GM19239 (cell line): ENCODE measurements at places on chromosomes 1 and 21.
A peak's percentile ranks its signal among the peaks of the same experiment; 100 is the strongest.

DNA sequence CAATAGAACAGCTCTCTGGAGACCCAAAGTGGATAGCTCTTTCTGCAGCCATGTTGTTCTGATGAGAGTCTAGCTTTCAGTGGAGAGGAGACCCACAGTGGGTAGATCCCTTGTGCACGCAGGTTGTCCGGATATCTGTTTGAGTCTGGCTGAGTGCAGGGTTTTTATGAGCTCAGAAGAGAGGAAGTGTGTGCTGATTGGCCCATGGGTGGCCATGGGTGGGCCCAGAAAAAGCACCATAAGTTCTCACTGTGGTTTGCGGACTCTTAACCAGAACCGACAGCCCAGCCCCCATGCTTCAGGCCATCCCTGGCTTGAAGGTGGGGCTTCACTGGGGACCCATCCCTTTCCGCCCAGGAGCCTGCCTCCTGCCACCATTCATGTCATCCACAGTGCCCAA, 17.0 kb downstream of the FAM20B start:
- no peak for DNase-seq

GRCh38 chr1:112605633-112606327, 13.2 kb downstream of the ST7L start:
- DNase-seq = no peak

DNA sequence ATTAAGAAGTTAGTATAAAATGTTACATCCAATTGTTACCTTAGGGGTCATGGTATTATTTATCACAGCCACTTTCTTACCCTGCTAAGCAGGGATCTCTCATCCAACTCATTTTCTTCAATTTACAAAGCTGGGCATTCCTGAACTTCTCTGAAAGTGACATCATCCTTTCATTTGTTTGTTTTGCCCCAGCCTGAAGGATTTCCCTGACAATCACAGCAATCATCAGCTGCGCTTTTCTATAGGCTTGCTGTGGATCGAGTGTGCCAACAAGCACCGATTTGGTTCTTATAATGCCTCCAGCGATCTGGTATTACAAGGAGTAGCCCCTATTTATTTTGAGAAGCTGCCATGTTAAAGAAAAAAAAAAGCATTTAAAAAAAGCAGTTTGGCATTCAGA, 240.2 kb downstream of the USH2A start:
- no peak for DNase-seq

DNA sequence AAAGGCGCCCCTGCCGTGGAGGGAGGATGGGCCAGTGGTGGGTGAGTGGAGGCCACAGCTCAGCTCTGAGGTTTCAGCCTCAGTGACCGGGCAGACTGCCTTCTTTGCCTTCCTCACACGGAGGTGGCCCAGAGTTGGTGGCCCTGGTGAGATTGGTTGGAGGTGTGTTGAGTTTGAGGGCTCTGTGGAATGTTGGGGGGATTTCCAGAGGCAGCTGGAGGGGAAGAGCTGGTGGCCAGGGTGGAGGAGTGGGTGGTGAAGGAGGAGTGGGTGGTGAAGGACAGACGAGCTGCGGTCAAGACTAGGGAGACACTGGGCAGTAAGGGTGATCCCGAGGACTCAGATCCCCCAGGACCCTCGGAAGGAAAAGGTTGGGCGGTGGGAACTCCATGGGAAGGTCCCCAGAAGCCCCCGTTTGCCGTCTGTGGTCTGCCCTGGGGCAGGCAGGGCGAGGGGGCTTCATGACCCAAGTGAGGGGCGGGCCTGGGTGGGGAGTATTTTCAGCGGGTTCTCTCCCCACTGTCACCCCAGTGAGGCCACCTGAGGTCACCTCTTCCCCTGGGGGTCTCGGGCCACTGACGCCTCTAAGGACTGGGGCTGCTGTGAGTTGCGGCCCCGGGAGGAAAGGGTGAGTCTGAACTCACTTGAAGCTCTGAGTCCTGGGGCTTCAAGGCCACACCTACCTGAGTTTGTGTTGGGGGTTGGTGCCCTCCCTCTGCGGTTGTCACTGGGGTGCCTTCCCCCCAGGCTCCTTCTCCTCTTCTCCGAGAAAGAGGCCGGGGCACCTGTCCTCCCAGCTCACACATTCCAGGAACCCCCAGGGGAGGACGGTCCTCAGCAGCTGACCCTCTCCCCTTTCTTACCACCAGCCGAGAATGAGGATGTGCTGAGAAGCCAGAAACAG, 22.7 kb upstream of the PIK3CD start:
- DNase-seq = no peak

DNA sequence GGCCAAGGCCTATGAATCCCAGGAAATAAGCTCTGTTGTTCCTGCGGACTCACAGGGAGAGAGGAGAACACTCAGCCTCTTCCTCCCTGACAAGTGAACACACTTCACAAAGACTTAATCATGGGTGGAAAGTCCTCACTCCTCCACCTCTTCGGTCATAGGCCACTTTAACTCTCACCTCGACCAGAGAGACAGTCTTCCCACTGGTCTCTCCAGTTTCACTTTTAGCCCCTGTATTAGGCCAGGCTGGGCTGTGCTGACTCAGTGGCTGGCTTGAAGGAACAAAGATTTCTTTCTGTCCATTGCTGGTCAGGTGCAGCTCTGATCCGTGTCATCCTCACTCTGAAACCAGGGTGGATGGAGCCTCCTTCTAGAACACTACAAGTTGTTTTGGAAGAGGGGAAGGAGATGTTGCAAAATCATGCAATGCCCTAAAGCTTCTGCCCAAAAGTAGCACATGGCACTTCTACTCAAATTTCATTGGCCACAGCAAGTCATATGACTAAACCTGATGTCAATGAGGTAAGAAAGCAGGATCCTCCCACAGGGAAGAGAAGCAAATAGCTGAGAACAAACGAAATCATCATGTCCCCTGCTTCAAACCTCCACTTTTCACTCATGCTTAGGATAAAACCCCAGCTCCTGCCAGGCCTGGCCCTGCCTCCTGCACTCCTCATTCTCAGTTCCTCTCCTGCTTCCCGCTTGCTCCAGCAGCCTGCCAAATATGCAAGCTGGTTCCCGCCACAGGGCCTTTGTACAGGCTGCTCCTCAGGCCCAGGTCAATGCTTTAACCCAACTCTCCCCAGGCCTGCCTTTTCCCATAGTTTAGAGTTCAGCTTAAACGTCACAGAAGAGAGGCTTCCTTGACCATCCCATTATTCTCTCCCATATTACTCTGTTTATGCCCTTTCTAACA, 150.5 kb upstream of the RUNX3 start:
- DNase-seq = no peak

GRCh38 chr21:21045518-21045917, 47.3 kb downstream of the NCAM2 start:
- DNase-seq = no peak

GRCh38 chr21:34345091-34345871, 18.5 kb upstream of the KCNE2 start:
- DNase-seq = no peak

- no peak for DNase-seq
These were observed 885 bp upstream of the PROX1 start for GRCh38 chr1:213986925-213987250.

DNA sequence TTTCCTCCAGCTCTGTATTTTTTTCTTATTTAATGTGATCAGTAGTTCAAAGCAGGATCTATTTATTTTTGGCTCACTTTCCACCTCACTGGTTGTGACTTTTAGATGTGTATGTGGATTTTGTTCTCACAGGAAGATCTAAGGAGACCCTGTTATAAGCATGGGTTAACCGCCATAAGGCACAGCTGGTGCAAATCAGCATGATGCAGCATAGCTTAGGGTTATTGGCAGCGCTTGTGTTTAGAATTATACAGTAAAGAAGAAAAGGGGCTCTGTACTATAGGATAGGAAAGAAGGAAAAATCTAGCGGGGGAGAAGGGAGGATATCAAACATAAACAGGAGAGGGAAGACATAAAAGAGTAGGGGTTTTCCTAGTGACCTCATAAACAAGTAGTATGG, 26.9 kb upstream of the RGL1 start:
- no peak for DNase-seq

DNA sequence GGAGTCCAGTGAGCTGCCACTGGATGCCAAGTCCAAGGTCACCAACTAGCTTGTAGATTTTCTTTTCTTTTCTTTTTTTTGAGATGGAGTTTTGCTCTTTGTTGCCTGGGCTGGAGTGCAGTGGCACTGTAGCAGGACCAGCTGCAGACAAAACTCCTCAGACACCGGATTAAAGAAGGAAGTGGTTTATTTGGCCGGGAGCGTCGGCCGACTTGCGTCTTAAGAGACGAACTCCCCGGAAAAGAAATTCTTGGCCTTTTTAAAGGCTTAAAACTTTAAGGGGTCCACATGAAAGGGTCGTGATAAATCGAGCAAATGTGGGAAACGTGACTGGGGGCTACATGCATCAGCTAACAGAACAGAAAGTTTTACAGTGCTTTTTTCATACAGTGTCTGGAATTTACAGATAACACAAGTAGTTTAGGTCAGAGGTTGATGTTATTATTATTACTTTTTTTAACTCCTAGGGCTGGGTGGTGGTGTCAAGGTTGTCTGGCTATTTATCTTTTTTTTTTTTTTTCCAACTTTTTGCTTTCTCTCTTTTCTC, 36.4 kb upstream of the CFAP126 start:
- no peak for DNase-seq

GRCh38 chr1:198967566-198967965, 328.7 kb downstream of the PTPRC start:
- DNase-seq = no peak

DNA sequence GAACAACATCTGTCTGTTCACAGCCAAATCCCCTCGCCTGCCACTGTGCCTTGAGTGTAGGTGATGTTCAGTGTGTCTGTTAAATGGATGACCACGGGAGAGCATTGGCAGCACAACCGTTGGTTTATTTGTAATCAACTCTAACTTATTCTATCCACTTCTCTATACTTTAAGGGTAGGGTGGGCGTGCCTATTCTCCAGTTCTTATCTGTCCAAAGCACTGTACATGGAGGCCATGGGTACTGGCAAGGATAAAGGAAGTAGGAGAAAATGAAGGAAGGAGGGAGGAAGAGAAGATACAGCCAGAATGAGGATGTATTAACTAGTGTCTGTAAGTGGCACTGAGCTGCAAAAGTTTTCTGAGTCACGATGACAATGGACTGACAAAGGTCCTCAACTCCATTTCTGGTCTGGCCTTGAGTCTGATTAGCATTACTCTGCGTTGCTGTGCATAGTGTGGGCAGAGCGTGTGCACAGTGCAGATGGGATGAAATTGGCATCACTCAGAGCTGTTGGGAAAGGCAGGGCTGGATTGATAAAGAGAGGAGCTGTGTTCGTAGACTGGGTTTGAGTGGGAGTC, 7.1 kb downstream of the RHOU start:
- DNase-seq = no peak

GRCh38 chr1:162736633-162737067, 53.9 kb upstream of the HSD17B7 start:
- DNase-seq = no peak

- no peak for DNase-seq
These were observed 52.4 kb downstream of the SLC37A1 start for GRCh38 chr21:42565886-42566523.

- no peak for DNase-seq
These were observed 6.2 kb downstream of the BARHL2 start for GRCh38 chr1:90710579-90711536.

- DNase-seq = no peak
These were observed 130.6 kb upstream of the BRINP3 start for GRCh38 chr1:190608282-190608681.

DNA sequence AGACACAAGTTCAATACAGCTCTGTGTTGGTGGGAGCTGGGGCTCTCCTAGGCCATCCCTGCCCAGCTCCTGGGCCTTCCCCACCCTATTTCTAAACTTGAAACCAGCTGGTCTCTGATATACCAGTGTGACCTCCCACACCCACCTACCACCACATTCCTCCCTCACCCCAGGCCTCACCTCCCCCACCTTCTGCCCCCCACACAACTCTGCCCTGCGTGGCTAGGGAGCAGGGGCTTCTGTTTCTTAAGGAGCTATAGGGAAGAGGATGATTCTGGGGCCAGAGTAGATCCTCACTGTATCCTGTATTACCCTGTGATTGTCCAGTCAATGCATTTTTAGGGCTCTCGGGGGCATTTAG, 16.5 kb downstream of the NES start:
- no peak for DNase-seq

DNA sequence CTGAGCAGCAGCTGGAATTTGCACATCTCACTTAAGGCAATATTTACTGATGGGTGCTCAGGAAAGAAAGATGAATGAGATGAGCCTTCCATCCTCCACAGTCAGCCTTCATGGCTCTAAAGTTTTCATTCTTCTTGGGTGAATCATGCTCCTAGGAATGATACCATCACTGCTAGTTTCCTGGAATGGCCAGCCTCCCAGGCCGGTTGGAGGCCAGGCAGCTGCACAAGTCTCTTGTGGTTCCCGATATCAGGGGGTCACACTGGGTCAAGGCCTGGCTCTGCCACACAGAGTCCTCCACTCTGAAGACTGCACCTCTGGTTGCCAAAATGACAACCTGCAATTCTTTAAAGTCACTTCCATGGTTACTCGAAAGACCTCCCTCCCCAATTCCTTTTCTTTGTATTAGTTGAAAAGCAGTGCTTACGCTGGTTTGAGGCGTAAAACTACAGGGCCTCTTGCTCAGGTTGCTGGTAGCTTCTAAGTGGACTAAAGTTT, 46.2 kb upstream of the PALMD start:
- DNase-seq = no peak

- DNase-seq = no peak
These were observed 79.5 kb downstream of the SETD4 start for GRCh38 chr21:35980821-35981220.

- no peak for DNase-seq
These were observed 11.9 kb upstream of the ZBTB21 start for GRCh38 chr21:42022091-42022430.

- no peak for DNase-seq
These were observed 45.8 kb upstream of the NTPCR start for GRCh38 chr1:232904566-232904965.

DNA sequence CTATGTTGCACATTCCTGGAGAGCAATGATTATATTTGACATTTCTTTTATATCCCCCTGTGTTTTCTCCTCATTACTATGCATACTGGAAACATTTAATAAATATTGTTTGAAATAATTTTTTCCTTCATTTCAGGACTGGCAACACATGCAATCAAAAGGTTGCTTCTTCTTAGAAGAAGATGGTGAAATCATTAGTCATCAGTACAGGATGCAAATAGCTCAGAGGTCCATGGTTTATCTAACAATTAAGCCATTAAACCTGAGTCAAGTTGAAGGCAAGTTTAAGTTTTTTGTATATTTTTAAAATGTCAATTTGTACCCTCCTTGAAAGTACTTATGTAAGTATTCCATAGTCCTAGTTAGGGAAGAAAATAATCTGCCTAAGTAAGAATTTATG, 22.5 kb downstream of the EFCAB7 start:
- DNase-seq = no peak

DNA sequence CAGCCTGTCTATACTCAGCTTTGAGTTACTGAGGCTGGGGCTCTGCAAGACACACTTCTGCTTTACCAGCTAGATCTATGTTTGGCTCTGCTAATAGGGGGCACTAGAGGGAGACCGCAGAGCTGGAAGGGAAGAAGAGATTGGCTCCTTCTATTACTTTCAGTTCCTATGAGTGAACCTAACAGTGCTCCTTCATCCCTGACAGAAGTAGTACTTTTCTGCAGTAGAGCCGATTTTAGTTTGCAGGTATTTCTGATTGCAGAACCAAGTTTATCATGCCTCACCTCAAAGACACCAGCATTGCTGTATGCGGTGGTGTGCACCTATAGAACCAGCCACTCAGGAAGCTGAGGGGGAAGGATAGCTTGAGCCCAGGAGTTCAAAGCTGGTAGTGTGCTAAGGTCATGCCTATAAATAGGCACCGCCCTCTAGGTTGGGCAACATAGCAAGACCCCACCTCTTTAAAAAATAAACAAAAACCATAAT, 5.7 kb upstream of the ZDHHC18 start:
- DNase-seq = peak; percentile 79
